ENCODE measurements at places on chromosomes 13 and 19.

DNA sequence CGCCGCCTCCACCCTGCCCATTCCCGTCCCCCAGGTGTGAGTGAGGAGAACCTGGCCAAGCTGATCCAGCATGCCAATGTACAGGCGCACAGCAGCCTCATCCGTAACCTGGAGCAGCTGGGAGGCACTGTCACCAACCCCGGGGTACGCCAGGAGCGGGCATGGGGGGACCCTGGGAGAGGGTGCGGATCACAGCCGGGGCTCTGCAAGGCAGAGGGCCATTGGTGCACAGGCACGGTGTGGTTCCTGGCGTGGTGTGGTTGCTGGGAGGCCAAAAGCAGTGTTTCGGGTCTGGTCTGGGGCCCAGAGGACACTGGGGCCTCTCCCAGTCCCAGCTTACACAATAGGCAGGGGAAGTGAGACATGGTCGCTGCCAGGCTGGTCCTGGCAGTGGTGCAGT lies 8.3 kb downstream of the STXBP2 start:
- no peak for DNase-seq

DNA sequence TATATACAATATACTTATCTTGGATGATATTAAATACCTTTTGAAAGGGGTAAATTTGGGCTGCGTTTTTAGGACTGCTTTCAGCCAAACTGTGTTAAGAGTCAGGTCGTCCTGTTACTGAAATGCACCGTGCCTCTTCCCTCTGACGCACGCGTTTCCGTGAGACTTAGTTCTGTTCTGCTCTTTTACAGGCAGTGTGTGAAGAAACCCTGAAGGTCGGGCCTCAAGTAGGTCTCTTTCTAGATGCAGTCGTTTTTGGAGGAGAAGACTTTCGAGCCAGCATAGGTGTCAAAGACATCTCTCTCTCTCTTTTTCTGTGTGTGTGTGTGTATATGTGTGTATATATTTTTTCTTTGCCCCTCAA lies 107.0 kb downstream of the ZIC5 start:
- no peak for DNase-seq

- DNase-seq, result no peak
These were observed 12.2 kb upstream of the EVI5L start for GRCh38 chr19:7817801-7818200.

GRCh38 chr19:58338825-58339558 lies 12.2 kb downstream of the ZSCAN22 start:
- DNase-seq, result no peak

- DNase-seq, result no peak
These were observed 39.4 kb downstream of the TMED1 start for GRCh38 chr19:10796653-10797052.

DNA sequence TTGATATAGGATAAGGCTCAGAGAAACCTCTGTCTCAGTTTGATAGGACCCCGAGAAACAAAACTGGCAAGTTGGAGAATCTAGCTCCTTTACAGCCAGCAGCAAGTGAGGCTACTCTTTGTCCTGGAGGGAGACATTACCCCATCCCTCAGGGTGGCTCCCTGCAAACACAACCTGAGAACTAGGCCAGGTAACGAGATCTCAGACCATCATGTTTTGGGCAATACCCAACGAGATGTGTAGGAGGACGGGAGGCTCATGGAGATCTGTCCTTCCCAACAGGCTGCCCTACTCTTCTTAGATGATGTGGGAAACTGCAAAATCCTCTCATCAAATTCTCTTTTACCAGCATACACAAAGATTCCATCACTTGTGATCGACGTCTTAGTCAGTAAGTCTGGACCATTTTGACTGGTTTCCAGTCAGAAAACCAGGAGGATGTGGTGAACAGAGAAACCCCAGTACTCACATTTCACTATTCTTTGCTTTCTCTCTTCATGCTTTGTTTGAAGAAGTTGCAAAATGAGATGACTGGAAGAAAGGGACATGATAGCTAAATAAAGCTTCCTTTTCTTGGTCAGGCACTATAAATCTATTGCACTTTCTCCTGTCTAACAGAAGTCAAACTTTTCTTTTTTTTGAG lies 6.0 kb upstream of the CTU1 start:
- no peak for DNase-seq

DNA sequence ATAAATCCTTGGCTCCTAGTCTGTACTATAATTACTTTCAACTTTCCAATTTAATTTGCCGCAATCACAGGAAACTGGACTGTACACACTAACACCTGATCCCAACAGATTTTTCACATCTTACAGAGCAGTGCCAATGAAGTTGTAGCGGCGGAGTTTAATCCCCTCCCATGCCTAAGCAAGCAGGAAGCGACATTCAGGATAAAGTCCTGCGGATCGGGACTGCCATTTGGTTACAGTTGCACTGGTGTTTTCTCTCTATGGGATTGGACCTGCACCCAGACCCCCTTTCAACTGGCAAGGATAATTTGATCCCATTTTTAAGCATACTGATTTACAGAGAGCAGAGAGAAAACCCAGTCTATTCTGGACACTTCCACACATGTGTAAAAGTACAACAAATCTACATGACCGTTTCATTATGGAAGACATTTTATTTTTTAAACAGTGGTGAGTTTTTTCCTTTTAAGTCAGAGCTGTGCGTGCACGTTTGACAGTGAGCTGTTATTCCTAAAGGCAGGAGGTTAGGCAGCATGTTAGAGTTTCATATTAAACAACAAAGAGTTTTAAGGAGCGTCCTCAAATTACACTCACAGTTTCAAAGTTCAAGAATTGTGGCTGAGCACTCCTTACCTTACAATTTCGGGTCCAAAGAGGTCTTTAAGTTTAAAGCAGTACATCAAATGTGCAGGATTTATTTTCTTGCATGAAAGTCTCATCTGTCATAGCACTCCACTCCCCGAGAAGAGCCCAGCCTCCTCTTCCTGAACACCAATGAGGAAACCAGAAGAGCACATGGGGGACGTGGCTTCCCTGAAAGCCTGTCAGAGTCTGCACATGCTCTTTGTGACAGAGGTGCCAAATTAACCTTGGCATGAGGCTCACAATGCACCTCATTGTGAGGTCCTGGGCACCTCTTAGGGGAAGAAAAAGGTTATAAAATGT lies 141.6 kb upstream of the RFC3 start:
- peak; percentile 45 for DNase-seq

- no peak for DNase-seq
These were observed 21.7 kb downstream of the TEX30 start for GRCh38 chr13:102751886-102752285.
